ENCODE measurements at places on chromosomes 2 and 18.

DNA sequence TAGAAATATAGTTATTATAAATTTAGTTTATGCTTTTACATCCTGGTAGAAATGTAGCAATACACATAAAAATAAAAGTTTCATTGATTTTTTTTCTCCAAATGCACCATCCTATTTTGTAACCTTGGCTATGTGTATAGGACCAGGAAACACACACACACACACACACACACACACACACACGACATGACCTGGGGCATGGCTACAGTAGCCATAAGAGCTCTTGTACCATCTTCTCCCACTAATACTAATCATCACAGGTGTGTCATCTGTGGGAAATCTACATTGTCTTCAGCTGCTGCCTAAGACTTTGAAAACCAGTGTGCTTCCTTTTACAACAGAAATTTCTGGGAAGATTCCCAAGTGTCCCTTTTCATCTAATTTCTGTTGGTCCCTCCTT, 144.3 kb downstream of the MCFD2 start:
- no peak for DNase-seq

GRCh38 chr2:201228271-201228911, 31.9 kb upstream of the CASP8 start:
- no peak for DNase-seq

DNA sequence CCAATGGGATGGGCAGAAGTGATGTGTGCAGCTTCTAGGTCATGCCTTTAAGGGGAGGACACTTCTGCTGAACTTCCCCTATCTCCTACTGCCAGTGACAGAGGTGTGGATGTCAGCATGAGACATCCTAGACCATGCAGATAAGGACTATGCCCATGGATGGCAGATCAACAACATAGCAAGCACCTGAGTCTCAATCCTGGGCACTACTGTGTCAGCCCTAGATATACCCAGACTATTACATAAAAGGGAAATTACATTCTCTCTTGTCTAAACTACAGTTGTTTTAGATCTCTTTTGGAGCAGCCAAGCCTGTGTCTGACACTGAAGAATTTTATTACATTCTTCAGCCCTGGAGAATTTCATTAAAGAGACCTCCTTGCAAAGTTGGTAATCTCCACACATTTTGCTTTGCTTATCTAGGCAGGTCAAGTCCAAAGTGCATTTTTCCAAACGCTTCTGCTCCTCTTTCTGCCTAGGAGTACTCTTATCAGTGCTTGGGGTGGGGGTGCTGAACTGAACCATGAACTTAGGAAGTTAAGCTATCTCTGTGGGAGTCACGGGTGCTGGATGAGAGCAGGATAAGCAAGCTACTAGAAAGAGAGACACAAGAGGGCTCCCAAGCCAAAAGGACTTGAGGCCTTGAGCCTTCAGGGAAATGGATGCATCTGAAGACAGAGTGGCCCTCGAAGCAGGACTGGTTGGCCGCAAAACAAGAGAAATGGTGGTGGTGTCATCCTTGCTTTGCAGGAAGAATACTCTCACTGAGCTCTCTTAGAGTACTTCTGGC, 95.2 kb upstream of the SPRED2 start:
- DNase-seq: no peak

- no peak for DNase-seq
Measured at GRCh38 chr18:10225300-10225699, 229.1 kb upstream of the APCDD1 start.

DNA sequence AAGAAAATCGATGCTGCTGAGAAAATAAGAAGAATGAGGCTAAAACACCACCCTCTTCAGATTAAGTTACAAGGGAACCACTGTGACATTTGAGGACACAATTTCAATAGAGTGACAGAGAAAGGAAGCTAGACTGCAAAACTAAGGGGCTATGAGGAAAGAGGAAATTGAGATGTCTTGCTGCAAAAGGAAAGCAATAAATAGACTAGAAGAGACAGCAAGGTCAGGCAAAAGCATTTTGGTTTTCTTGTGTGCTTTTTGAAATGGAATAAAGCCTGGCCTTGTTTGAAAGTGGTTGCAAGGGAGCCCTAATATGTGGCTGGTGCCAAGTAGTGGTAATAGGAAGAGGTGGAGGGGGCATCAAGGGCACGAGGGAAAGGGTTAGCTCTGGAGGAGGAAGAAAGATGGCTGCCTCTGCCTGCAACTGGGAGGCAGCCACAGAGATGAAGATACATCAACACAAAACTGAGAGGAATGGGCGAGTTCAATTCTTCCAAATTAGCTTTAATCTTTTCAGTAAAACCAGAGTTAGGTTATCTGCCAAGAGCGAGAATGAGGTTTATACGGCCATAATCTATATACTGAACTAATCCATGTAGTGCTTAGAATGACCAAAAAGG, 1.2 kb upstream of the MRO start:
- DNase-seq: no peak

GRCh38 chr2:176592216-176592615, 323.0 kb downstream of the MTX2 start:
- no peak for DNase-seq

GRCh38 chr2:200905618-200906296, 16.6 kb downstream of the NIF3L1 start:
- peak; percentile 73 for DNase-seq

GRCh38 chr2:206996556-206997065, 57.3 kb downstream of the CPO start:
- DNase-seq: no peak

- no peak for DNase-seq
Measured at GRCh38 chr2:58427572-58428095, 186.5 kb upstream of the FANCL start.

- no peak for DNase-seq
Measured at GRCh38 chr2:157789933-157790511, 86.1 kb downstream of the ACVR1 start.

DNA sequence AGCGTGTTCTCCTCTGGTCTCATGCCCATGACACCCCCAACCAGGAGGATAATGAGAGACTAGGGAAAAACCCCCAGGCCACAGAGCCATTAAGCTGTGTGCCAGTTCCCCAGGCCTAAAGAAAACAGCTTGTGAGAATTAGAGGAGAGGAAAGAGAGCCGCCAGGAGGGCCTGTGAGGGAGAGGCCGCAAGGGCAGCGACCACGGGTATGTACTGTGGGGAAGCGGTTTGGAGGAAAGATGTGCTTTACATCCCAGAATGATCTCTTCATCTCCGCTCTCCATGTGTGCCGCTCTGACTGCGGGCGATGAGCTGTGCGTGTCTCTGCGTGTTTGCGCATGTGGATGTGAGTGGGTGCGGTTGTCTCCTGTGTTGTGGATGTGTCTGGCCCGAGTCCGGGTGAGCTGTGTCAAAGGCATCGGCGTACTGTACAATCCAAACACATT, 82.9 kb downstream of the DYSF start:
- DNase-seq: no peak

DNA sequence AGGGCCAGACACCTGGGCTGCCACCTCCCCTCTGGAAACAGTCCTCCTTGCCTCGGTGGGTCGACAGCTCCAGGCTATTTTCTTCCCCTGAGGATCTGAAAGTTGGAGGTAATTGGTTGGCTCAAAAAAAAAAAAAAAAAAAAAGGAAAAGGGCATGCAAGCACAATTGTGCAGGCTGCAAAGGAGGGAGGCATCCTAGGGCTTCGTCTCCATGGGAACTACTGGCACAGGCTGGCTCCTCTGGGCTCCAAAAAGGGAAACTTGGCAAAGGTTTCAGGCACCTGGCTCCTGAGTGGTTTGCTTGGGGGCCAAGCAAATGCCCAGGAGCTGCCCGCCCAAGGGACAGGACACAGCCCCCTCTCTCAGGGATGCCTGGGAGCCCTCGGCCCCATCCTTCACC, 1.1 kb upstream of the KCNIP3 start:
- DNase-seq: no peak

GRCh38 chr2:126558029-126558428, 97.9 kb upstream of the GYPC start:
- no peak for DNase-seq

GRCh38 chr18:67518566-67518965, 2.0 kb upstream of the DSEL start:
- DNase-seq: no peak

DNA sequence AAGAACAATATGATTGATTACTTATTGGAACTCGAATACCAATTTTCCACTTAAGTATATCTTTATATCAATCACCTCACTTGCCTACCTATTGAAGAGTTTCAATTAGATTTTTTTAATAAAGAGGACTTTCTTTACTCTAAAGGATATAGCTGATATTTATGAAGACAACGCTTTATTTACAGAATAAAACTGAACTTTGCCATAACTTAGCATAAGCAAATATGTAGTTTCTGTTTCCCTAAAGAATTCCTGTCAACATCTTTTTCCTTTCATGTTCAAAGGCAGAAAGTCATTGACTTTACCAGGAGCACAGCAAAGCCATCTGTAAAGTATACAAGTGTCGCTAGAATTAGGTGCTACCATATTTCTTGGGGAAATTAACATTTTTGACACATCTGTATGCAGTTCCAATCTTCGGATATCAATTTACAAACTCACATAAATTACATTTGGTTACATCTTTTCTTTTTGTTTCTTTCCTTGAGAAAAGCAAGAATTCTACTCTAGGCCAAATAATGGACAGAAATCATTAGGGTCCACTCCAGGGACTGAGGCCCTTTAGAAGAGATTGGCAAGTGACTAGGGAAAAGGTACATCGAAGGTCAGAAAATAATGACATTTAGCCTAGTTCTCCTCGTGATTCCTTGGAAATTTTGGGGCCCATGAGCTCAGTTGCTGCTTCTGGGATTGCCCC, 7.5 kb upstream of the SCN1A start:
- no peak for DNase-seq

DNA sequence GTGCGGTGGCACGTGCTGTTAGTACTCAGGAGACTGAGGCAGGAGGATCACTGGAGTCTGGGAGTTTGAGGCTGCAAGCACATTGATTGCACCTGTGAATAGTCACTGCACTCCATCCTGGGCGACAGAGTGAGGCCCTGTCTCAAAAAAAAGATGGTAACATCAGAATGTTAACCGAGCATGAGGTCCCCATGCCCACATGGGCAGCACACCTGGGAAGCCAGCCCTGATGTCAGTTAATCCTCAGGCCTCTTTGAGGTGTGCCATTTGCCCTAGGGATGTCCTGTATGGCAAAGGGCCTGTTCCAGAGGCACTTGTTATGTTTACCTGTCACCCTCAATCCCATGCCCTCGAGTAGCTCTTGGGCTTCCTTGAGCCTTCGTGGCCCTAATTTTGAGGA, 16.6 kb downstream of the RBFA start:
- no peak for DNase-seq

- peak; percentile 44 for DNase-seq
Measured at GRCh38 chr2:172196768-172197431, 94.2 kb upstream of the DLX2 start.

GRCh38 chr2:148645539-148646230, 1.1 kb downstream of the EPC2 start:
- peak; percentile 43 for DNase-seq

- DNase-seq: no peak
Measured at GRCh38 chr2:207338220-207338607, 172.5 kb upstream of the KLF7 start.

DNA sequence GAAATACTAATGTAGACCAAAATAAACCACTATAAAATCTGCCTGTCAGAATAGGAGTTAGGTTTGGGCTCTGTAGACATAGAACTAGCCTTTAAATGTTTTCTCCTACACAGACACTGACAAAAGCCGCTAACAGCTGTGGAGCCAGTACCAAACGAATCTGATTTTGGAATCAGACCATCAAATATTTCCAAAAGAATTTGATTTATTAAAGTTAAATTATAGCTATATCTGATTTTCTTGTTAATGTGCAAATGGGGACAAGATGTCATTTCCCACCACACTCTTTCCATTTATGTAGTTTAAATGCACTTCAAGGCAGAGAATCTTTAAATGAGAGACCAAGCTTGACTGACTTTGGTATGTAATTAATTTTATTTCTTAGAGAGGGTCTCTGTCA, 343.4 kb upstream of the FIGN start:
- no peak for DNase-seq

- no peak for DNase-seq
Measured at GRCh38 chr2:156339110-156339847, 6.8 kb upstream of the NR4A2 start.

- no peak for DNase-seq
Measured at GRCh38 chr2:214558341-214558740, 147.5 kb downstream of the VWC2L start.

DNA sequence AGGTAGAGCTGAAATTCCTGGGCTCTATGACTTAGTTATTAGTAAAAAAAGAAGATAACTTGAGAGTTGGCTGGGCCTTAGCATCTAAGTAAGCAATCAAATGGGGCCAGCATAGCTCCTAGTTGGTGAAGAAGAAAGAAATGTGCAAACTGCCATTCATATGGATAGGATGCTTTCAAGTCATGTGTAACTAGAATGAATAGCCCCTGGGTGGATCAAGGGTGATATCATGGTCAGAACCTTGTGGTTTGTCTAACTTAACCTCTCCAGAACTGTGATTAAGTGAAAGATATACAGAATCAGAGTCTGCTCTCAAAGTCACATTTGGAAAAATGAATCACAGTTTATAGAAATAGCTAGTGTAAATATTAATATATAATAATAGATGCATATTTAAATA, 198.7 kb upstream of the DTNA start:
- no peak for DNase-seq

DNA sequence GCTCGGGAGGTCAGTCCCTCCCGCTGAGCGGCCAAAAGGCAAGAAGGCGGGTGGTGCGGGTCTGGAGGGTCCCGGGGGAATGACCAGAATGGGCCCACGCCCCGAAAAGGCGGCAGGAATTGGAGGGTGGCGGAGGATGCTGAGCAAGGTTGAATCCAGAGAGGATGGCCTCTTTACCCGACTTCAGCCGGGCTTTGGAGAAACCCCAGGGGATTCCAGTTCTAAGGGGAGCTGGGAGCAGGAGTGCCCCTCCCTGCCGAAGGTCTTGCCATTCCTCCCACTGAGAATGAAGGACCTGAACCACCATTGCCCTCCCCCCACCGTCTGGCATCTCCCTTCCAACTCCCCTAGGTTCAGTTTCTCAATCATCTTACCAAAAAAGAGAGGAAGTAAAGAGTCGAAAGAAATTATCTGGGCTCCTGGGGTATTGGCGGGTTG, 38.9 kb upstream of the ATP6V1B1 start:
- DNase-seq: no peak

DNA sequence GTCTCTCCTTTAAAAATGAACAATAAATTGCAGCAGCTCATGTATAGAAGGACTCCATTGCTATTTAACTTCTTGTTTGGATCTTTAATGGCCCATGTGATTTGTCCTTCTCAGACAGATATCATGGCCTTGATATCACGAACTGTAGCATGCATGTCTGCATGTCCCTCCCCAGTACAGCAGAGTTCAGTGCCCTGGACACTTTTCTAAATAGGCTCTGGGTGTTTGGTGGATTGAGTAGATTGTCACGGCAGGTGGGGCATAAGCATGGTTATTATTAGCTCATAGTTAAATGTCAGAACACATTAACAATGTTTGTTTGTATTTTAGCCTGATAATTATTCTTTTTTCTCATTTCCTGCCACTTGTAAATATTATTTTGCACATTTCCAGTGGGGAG, 118.3 kb downstream of the LRRTM1 start:
- DNase-seq: no peak

DNA sequence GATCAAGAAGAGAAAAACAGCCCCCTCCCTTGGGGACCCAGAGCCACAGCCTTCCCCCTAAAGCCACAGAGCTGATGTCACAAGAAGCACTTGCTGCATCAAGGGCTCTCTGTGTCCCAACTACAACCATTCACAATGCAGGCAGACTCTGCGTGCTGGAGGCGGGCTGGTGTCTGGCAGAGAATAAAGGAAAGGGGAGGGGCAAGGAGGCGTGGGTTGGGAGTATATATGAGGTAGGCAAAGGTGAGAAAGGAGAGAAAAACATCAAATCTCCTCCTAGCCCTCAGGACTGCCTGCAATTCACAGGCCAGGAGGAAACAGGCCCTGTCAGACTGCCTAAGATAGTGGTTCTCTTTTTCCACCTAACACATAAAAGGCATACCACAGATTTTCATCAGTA, 48.8 kb upstream of the IHH start:
- peak; percentile 65 for DNase-seq
